ENCODE measurements at places on chromosomes 3 and 15.
A peak's percentile ranks its signal among the peaks of the same experiment; 100 is the strongest.

DNA sequence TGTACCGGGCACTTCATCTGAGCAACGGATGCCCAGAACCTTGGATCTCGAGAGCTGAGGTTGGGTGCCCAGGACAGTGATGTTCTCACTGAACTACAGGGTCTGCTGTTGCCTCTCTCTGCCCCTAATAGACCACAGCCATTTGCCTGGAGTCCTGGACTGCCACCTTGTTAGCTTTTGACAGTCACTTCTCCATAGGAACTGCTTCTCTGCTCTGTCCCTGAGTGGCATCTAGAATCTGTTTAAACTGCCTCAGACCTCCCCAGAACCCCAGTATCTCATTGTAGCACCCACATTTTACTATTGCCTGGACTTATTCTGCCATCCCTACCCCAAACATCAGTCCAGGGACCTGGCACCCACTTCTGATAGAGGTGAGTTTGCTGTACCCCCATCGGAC lies 194.4 kb downstream of the SLCO3A1 start:
- no peak for DNase-seq

GRCh38 chr15:51252671-51253070 lies 85.7 kb downstream of the CYP19A1 start:
- no peak for DNase-seq

DNA sequence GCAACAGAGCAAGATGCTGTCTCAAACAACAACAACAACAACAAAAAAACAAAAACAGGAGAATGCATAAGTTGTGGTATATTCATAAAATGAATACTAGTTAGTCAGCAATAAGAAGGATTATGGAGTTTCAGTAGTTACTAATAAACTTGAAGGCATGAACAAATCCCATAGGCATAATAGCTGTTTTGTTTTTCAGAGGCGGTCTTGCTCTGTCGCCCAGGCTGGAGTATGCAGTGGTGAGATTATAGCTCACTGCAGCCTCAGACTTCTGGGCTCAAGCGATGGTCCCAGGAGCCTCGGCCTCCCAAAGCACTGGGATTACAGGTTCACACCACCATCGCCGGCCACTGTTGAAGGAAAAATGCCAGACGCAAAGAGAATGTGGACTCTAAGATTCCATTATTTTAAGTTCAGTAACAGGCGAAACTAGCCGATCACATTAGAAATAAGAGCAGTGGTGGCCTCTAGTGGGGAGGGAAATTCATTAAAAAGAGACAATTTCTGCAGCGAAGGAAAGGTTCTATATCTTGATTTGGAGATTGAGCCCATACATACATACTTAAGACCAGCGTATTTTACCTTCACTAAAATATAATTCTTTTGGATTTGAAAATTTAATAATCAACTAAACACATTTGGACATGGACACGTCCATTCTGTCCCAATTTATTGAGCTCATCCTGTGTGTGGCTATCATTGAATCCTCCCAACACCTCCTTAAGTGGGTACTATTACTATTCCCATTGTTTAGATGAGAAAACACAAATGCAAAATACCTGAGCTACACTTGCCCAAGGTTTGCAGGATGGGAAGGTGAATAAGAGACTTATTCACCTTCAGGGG lies 27.4 kb upstream of the HDAC11 start:
- peak; percentile 22 for DNase-seq

DNA sequence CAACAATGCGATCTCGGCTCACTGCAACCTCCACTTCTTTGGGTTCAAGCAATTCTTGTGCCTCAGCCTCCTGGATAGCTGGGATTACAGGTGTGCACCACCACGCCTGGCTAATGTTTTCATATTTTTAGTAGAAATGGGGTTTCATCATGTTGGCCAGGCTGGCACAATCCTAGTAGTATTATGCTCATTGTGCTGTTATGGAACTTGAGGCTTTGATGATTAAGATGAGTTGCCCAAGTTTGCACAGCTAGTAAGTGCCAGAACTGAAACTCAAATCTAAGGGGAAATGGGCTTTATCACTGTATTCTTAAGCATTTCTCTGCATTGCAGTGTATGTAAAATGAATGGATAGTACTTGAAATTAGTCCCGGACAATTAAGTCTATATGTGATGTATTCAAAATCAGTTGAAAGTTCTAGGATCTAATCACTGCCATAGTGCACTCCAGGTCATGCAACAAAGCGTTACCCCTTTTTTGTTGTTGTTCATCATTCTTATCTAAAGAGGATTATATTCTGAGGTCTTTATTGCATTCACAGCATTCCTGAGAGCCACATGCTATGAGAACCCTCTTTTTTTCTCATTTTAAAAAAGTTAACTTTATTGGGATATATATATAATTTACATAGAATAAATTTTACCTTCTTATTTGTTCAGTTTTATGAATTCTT lies 378.7 kb upstream of the CNTN6 start:
- no peak for DNase-seq

DNA sequence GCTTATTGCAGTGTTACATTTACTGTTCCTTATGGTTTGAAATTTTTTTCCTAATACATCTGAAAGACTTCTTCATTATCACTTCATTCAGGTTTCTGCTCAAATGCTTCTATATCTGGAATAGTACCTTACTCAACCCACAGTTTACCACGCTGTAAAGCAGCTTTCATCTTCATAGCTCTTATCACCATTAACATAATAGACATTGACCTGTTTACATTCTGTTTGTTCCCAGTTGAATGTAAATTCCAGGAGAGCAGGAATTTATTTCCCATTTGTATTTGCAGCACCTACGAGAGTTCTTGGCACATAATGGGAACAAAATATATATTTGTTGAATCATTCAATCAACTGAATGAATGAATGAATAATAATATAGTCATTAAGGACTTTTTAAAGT lies 844.6 kb upstream of the ROBO1 start:
- no peak for DNase-seq

DNA sequence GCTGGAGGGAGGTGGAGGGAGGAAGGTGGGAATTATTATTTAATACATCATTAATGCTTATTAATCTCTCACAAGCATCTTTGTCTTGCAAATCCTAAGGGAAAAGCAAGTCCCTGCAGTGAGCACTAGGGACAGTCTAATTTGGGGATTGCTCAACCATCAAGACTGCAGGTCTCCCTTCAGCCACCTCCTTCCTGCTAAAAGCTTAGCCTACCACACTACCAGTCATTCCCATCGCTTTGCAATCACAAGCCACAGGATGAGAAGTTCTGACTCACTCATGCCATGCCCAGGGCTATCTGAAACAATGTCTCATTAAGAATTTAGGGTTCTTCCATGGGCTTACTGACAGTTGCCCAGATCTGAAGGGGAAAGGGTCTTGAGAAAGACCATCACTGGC lies 51.0 kb upstream of the EIF1B start:
- DNase-seq: no peak

- no peak for DNase-seq
These were observed 52.5 kb upstream of the C15orf61 start for GRCh38 chr15:67468416-67468815.

DNA sequence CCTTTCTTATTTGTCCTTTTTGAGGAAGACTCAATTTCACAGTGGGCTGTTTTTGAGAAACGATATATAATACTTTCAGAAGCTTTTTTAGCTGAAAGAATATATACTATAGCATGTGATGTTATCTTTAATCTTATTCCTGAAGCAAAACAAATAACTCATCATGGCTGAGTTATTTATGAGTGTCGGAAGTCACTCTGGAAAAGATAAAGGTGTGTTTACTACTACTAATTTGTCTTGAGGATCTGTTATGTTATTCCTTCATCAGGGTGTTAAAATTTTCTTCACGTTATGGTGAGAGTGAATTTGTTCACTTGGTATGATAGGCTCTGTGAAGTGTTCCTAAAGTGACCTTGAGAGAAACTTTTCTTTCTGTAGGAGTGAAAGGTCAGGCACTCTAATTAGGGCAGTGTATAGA lies 4.7 kb downstream of the TCF12 start:
- no peak for DNase-seq

DNA sequence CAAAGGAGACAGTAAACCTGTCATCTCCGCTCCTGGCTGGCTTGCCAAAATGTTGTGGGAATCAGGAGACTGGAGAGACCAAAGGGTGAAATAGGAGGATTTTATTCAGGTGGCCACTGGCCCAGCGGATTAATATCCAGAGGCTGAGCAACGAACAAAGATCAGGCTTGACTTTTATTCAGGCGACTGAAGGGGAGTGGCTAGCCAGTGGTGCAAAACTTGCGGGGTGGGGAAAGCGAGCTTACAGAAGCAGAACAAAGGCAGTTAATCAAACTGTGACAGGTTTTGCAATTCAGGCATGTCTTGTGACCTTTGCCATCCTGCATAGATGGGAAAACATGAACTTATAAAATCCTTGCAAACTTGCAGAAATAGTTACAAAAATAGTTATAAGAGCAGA lies 19.8 kb upstream of the ACAD9 start:
- DNase-seq: no peak

DNA sequence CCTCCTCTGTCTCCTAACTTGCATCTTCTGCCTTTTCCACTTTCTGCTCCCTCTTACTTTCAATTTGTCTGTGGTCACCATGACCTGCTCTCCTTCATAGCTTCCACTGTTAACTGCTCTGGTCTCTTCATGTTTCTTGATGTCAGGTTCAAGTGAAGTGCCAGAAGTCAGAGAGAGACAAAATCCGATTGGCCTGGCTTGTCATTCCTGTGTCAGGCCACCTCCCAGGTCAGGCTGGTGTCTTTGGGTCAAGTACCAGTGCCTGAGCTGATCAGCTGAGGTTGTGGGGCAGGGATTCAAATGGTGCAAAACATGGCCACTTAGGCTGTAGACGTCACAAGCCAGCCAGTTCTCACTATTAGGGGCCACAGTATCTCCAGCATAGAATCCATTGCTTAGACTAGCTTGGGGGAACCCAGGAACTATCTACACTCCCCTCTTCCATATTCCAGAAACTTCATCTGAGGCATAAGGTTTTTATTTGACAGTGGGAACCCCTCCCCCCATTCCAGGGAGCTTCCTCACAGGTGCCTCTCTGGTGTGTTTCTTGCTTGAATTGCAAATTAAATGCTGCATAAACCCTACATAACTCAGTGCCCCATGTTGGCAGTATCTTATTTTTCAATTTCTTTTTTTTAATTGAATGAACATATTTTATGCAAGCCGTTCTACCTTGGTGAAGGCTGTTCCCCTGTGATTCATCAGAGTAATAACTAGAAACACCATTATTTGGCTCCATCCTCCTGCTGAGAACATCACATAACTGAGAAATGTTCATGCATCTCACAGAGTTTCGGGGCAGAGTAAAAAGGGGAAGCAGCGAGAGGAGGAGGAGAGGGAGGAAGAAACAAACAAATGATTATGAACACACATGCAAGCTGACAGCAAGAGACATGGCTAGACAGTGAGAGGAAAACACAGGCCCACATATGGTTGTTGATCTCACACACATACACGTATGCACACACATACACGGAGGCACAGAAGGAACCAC lies 175.8 kb downstream of the TLE3 start:
- no peak for DNase-seq

DNA sequence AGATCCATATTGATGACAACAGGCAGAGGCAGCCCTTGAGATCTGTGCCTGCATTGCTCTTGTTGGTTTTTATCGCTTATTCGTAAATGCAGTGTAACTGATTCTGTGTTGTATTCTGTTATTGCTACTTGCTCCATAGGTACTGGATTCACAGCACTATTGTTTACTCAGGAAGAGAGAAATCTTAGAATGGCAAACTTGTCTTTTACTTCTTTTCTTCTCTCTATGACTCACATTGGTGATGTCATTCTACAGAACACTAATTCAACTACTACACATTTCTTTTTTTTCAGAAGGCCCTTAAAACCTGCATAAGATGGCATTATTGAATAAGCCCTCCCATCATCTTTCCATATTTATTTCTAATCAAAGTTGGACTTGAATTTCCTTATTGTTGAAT lies 201.0 kb upstream of the GBE1 start:
- no peak for DNase-seq

DNA sequence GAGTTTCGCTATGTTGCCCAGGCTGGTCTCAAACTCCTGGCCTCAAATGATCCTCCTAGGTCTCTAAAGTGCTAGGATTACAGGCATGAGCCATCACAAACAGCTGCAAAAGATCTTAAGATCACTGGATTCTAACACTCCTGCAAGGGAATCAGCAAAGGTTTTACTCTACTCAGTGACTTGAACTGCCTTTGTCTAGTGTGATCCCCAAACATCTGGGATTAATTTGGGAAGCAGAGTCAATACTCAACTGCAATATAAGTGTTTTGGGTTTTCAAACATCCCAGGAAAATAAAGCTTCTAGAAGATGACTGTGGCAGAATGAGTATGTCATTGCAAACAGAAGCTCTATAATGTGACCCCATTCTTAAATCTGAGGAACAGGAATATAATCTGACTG lies 7.2 kb downstream of the SPG21 start:
- DNase-seq: no peak
